Stimulated activated CD8-positive, alpha-beta memory T cell treated with anti-CD3 and anti-CD28 coated beads, Interleukin-7, amount 100 ng/mL, for 24 hours (primary cell): ENCODE measurements at places on chromosomes 6 and 20.

- DNase-seq: no peak
Observed at GRCh38 chr20:40274912-40275533, 414.0 kb downstream of the MAFB start.

- no peak for DNase-seq
Observed at GRCh38 chr6:168163096-168163731, 84.2 kb upstream of the FRMD1 start.

DNA sequence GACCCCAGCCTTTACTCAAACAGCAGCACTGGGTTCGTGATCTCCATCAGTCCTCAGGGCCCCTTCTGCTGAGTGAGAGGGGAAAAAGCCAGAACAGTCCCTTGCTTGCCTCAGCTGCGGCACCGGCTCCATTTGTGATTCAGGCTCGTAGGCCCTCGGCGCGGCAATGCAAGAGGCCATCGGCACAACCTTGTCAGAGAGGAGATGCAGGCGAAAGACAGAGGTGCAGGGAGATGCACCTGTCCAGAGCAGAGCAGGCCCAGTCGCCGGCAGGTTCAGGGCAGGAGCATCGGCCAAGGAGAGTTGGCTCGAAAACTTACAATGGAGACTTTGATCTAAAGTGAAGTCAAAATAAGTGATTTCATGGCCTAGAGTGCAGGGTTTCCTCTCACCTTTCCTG lies 171.6 kb downstream of the SMOC2 start:
- no peak for DNase-seq

DNA sequence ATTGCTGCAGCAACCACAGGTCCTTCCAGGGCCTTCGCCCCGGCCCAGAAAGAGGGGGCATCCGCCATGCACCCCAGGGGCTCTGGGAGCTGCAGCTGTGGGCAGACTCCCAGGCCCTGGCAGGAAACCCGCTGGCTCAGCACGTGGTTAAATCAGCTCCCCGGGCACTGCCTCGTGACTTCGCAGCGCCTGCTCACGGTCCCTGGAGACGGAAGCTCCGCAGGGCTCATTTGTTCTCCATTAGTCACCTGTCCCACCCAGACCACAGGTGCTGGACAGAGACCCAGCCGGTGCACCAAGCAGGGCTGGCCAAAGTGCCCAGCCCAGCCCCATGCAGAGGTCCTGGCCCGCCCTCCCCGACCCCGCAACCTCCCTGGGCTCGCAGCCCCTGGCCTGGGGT lies 14.7 kb downstream of the KCNQ2 start:
- no peak for DNase-seq

- no peak for DNase-seq
Observed at GRCh38 chr6:17418281-17419188, 25.1 kb downstream of the CAP2 start.

DNA sequence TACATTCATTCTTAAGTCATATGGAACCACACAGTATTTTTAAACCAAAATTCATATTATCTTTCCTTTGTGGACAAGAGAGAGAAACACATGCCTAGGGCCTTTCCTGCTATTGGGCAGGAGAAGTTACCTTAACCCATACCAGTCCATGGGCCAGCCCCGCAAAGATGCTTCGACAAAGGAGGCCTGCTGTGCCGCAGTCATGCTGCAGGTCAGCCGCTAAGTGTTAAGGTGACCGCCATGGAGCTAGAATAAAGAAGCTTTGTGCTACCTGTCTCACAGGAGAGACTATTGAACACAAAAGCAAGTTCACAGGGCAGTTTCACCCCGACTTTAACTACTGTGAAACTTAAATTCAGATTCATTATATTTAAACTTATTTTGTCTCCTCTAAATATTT lies 62.3 kb upstream of the TMEM181 start:
- no peak for DNase-seq

DNA sequence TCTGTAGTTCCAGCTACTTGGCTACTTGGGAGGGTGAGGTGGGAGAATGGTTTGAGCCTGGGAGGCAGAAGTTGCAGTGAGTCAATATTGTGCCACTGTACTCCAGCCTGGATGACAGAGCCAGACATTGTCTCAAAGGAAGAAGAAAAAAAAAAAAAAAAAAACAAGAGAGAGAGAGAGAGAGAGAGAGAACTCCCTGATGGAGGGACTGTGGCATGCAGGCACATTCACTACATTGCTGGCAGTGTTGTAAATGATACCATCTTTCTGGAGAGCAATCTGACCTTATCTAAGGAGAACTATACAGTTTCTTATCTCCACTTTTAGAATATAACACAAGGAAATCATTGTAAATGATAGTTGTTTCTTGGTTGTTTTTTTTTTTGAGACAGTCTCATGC lies 85.1 kb downstream of the MDN1 start:
- no peak for DNase-seq

DNA sequence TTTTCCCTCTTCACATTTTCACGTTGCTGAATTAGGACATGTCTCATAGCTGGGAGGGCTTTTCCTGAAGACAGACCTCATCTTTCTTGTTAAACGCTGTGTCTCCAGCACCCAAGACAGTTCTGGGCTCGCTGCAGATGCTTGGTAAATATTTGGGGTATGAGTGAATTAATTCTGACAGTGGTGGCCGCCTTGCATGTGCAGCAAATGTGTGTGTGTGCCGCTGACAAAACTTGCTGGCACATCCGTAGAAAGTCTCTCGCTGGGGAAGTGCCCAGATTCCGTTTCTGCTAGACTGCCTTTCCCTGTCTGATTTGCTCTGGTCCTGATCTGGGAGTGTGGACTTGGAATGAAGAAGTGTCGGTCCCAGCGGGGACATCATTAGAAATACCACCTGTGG lies 48.2 kb upstream of the ZNFX1 start:
- no peak for DNase-seq

GRCh38 chr20:48835390-48835789 lies 7.6 kb upstream of the PREX1 start:
- no peak for DNase-seq

- no peak for DNase-seq
Observed at GRCh38 chr6:142642651-142643050, 302.3 kb downstream of the HIVEP2 start.

DNA sequence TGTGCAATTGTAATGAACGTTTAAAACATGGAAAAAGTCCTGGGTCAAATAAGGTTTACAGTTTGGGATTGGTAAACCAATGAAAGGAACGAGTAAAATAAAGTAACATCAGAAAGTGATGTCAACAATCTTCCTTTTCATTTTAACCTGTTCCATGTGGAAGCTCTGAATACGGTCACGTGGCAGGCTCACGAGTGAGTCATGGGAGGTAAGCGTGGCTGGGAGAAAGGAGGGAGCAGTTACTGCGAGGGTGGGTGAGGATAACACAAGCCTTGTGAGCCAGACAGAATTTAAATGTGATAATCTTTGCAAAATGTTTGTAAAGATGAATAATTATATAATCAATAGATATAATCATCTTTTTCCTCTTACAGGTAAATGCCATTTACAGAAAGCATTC lies 171.3 kb upstream of the HDAC2 start:
- DNase-seq: no peak

DNA sequence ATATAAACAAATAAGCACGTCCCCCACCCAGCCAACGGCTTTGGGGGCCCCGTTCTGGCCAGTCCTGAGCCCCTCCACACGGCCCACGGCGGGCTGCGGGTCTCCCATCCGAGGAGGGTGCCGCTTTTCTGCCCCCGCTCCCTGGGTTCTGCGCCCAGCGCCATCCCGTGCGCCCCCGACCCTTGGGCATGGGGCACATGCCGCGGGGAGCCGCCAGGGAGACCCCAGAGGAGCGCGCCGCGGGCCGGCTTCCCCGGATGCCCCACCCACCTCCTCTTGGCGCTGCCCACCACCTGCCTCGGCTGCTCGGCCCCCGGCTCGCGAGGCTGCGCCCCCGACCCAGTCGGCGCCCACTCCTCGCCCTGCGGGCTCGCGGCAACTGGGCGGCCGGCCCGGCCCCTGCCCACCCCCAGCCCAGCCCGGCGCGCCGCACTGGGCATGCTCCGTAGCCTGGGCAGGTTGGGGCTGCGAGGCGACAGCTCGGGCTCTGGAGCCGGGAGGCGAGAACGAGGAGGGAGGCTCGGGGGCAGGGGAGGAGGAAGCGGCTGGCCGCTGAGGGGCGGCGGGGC lies 570 bp upstream of the PLCB4 start:
- DNase-seq: no peak

- no peak for DNase-seq
Observed at GRCh38 chr6:79469376-79470246, 67.6 kb downstream of the LCA5 start.

DNA sequence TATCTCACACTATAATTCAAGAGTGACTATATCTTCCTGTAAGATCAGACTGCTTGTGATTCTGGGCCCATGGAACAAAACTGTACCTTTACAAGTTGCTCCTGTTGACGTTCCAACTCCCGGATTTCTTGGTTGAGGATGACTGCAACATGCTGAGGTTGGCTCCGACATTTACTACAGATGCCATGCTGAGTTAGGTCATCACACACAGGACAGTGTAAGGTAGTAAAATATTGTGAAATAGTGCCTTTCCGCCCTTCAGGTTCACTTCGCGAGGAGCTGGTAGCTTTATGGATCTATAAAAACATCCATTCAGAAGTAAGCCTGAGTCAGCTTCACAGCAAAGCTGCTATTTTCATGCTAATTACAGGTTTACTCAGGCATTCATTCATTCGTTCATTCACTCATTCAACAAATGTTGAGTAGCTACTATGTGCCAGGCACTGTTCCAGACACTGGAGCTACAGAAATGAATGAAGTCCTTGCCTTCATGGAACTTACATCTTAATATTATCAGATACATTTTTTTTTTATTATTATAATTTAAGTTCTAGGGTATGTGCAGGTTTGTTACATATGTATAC lies 175.7 kb downstream of the REV3L start:
- DNase-seq: no peak

DNA sequence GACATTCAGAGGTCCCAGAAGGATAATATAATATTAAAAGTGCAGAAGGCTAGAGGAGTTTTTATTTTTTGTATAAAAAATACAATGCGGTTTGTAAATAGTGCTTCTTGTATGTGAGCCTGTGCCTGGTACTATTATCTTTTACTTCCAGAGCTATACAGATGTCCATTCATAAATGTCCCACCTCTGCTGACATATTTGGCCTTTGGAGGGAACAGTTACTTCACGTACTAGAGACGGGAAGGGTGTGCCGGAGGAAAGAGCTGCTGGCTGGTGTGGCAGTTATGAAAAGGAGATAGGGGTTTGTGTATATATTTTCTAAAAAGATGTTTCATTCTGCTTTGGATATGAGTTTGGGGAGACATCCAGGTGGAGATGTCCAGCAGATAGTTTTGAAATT lies 8.8 kb downstream of the CD109 start:
- DNase-seq: no peak

GRCh38 chr6:8336406-8337057 lies 98.8 kb downstream of the SLC35B3 start:
- no peak for DNase-seq

- DNase-seq: no peak
Observed at GRCh38 chr6:25083784-25084507, 148.2 kb upstream of the RIPOR2 start.

DNA sequence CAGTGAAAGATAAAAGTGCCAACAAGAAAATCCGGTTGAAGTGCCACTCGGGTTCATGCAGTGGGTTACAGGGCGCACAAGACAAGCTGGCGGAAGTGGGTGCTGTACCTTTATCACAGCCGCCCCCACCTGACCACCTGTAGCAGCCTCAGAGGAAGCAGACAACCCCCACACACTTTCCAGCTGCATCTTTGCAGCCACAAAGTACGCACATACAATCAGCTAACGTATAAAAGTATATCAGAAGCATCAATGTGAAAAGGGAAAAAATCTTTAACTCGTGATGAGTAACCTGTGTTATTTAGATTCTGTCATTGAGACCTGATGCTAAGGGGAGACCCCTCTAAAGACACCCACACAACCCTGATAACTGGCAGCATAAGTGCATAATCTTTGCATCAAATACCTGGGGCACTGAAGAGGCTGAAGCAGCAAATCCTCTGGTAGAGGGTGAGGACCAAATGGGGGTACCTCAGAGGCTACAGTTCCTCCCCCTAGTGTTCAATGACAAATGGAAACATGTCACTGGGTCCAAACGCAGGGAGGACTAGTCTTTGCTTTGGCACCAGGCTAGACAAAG lies 22.1 kb downstream of the BACH2 start:
- DNase-seq: peak; percentile 77

GRCh38 chr6:137638926-137639706 lies 144.9 kb upstream of the OLIG3 start:
- DNase-seq: no peak

DNA sequence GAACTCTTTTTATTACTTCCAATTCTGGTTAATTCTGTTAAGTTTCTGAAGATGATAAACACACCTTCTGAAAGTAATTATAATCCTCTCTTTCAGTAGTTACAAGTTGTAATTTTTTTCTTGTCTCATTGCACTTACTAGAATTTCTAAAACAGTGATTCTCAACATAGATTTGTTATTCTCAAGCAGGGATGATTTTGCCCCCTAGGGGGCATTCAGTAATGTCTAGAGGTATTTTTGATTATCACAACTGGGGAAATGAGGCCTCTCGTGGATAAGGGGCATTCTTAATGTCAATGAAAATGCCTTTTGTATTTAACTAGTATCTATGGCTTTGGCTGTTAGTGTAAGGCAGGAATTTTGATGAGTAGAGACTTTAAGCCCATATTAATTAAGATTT lies 39.4 kb upstream of the MAFB start:
- no peak for DNase-seq

- no peak for DNase-seq
Observed at GRCh38 chr6:137925141-137925698, 58.2 kb downstream of the TNFAIP3 start.

DNA sequence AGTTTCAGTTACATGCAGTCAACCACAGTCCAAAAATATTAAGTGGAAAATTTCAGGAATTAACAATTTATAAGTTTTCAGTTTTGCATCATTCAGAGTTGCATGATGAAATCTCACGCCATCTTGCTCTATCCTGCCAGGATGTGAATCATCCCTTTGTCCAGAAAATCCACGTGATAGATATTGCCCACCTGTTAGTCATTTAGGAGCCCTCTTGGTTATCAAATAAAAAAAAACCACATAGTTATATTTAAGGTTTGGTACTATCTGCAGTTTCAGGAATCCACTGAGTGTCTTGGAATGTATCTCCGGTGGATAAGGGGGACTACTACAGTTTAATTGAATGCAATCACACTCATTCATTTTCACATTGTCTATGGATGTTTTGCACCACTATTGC lies 1249.0 kb upstream of the CITED2 start:
- no peak for DNase-seq
